Fibroblast of lung (primary cell): ENCODE measurements at places on chromosomes 5 and 9. TPM values are rescaled to one million over a fixed set of nuclear protein-coding genes. Genes with fewer than 3 reads are reported as not detected.

Gene ADGRD2
- total RNA-seq, result not detected in 2 replicates

Gene GDF9
- under 0.01 and 0.17 TPM in 2 replicates for total RNA-seq

Gene ZDHHC21
- total RNA-seq, result 6.4 and 8.6 TPM in 2 replicates

Gene SPINK4
- not detected in 2 replicates for total RNA-seq

Gene HTR4
- total RNA-seq, result not detected in 2 replicates

Gene LRRC19
- not detected in 2 replicates for total RNA-seq

Gene SLC36A3
- total RNA-seq, result not detected in 2 replicates

- no peak overlapping the region for H3K27ac ChIP-seq
- no peak overlapping the region for H3K4me3 ChIP-seq
- no peaks in the 10 kb centered on the region for H3K4me1 ChIP-seq
- H3K27me3 ChIP-seq, result no peaks in the 10 kb centered on the region
- H3K36me3 ChIP-seq, result no peaks in the 10 kb centered on the region
Measured at GRCh38 chr9:99515093-99515492, 293.0 kb downstream of the SEC61B start.

- H3K4me3 ChIP-seq, result no peak overlapping the region
- H3K27me3 ChIP-seq, result no peaks in the 10 kb centered on the region
- H3K36me3 ChIP-seq, result no peaks in the 10 kb centered on the region
- peaks cover 31% of the 10 kb centered on the region for H3K4me1 ChIP-seq
- H3K27ac ChIP-seq, result peak overlapping the region; percentile 47
- peak; percentile 95 for DNase-seq
Measured at GRCh38 chr9:112753725-112754124, 3.2 kb downstream of the SNX30 start.

DNA sequence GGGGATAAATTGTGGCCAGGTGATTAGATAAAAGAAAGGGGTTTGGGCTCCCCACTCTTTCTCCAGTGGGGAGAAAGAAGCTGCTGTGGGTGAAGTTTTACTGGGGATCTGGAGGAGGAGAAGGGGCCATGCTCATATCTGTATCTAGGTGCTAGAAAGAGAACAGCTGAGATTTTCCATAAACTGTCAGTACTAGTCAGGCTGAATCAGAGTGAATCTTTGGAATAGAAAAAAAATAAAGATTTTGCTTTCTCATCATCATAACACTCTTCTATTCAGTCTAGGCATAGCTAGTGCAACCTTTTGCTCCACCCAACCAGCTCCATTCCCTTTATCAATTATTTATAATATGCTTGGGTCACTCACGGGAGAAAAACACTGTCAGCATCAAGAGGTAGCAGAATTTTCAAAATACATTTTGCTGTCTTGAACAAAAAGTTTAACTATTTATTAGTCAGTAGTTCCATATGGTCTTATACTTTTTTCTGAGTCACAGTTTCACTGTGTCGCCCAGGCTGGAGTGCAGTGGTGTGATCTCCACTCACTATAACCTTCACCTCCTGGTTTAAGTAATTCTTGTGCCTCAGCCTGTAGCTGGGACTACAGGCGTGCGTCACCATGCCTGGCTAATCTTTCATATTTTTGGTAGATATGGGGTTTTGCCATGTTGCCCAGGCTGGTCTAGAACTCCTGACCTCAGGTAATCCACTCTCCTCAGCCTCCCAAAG is 21.3 kb upstream of the ERMP1 start:
- H3K4me3 ChIP-seq, result no peak overlapping the region
- H3K27ac ChIP-seq, result no peak overlapping the region
- H3K4me1 ChIP-seq, result no peaks in the 10 kb centered on the region
- DNase-seq, result no peak

DNA sequence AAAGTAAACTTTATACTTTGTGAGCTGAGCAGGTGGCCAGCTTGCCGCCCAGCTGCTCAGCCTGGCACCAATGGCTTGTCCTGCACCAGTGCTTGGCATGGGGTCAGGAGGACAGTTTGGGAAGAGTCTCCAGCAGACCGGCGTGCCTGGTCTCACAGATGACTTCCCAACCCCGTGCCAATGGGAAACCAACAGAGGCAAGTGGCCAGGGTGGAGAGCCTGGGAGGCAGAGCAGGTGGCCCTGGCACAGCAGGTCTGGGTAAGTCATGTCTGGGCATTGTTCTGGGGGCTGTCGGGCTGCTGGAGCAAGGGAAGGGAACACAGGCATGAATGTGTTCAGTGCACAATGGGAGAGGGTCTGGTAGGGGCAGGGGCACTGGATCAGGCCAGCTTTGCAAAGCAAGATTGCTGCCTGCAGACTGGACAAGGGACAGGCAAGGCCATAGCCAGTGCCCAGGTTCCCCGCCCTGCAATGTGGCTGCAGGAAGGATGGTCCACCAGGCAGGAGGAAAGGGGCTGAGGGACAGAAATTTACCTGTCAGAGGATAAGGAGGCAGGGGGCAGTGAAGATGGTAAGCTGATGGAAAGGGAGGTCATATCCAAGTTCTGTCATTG is 76.2 kb upstream of the ALDH1B1 start:
- no peak for DNase-seq
- no peaks in the 10 kb centered on the region for H3K4me1 ChIP-seq
- peaks cover 6% of the 10 kb centered on the region for H3K27me3 ChIP-seq
- H3K27ac ChIP-seq, result no peak overlapping the region

- H3K4me3 ChIP-seq, result no peak overlapping the region
- peaks cover 12% of the 10 kb centered on the region for H3K4me1 ChIP-seq
- H3K36me3 ChIP-seq, result peaks cover 50% of the 10 kb centered on the region
- no peaks in the 10 kb centered on the region for H3K27me3 ChIP-seq
- DNase-seq, result no peak
Measured at GRCh38 chr9:134770972-134771971, 109.3 kb upstream of the FCN2 start.

- no peaks in the 10 kb centered on the region for H3K36me3 ChIP-seq
- no peak overlapping the region for H3K27ac ChIP-seq
- no peaks in the 10 kb centered on the region for H3K4me1 ChIP-seq
- H3K4me3 ChIP-seq, result no peak overlapping the region
Measured at GRCh38 chr9:105195259-105195658, 49.2 kb upstream of the SLC44A1 start.

DNA sequence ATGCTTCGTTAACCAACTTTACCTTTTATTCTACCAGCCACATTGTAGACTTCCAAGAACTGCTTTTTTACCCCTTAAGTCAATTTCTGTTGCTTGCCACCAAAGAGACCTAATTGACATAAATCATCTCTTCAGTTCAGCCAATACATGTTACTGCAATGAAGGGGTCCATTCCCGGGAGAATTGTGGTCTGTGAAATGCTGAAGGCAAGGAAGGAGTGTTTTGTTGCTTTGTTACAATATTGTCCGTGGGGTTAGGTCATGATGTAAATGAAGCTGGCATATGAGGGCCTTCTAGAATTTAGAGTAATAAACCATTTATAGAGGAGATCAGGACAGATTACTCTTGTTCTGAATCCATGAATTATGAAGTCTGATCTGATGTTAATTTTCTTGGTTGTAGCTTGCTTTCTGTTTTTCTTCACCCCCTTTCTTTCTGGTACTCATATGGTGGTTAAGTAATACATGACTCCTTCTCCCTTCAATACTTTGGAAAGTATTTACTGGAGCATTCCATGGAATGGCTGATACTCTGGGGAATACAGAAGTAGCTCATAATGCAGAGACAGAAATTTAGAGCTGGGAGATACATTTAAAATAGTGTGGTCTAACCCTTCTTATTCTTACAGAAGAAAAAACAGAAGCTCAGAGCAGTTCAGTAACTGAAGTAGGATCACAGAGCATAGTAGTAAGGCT is 297.0 kb upstream of the CLINT1 start:
- H3K4me1 ChIP-seq, result peaks cover 4% of the 10 kb centered on the region
- DNase-seq, result no peak
- no peaks in the 10 kb centered on the region for H3K27me3 ChIP-seq
- no peak overlapping the region for H3K27ac ChIP-seq
- no peak overlapping the region for H3K4me3 ChIP-seq

DNA sequence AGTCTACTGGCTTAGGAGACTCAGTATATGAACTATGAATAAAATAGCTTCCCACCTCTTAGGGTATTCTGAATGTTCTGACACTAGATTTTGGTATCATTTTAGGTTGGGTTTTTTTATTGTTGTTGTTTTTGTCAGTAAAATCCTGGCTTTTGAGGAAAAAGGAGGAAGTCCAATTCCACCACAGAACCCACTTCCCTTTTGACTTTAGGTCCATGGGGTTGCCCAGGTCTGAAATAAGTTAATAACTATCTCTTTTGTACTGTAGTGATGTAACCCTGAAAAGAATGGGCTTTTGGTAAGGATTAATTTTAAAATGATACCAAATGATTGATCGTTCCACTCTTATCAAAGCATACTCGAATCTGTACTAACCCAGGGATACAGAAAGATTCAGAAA is 29.1 kb upstream of the IL12B start:
- no peaks in the 10 kb centered on the region for H3K36me3 ChIP-seq
- no peak overlapping the region for H3K27ac ChIP-seq
- H3K4me1 ChIP-seq, result no peaks in the 10 kb centered on the region

DNA sequence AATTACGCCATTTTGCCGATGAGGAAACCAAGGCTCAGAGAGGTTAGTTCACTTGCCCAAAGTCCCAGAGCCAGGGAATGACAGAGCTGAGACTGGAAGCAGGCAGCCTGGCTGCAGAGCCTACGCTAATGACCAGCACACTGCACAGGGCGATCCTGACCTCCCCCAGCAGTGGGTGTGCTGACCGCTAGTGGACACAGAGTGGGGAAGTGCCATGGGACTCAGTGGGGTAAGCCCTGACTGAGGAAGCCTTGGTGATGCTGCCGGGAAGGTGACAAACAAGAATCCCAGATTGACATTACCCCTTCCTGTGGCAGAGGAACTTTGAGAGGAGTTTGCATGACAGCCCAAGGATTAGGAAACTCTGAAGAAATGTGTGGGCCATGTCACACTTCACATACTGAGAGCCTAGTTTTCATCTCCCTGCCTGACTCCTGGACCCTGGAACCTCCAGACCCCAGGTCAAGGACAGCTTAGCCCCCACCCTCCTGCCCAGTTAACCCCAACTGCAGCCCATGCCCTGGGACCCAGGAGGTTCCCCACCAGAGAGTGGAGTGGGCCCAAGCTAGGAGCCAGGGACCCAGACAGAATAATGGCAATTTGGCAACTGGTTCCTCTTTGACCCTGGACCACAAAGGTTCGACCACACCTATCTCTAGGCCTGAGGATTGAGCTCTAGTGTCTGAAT is 19.7 kb upstream of the CSF1R start:
- no peak for DNase-seq
- H3K27ac ChIP-seq, result no peak overlapping the region
- H3K27me3 ChIP-seq, result no peaks in the 10 kb centered on the region
- peaks cover 8% of the 10 kb centered on the region for H3K4me1 ChIP-seq
- H3K36me3 ChIP-seq, result no peaks in the 10 kb centered on the region
- no peak overlapping the region for H3K4me3 ChIP-seq

GRCh38 chr5:138610918-138611677 is 35.9 kb upstream of the HSPA9 start:
- H3K36me3 ChIP-seq, result no peaks in the 10 kb centered on the region
- H3K27me3 ChIP-seq, result peaks cover 4% of the 10 kb centered on the region
- H3K4me3 ChIP-seq, result no peak overlapping the region
- no peak for DNase-seq
- peaks cover 2% of the 10 kb centered on the region for H3K4me1 ChIP-seq
- H3K27ac ChIP-seq, result no peak overlapping the region

DNA sequence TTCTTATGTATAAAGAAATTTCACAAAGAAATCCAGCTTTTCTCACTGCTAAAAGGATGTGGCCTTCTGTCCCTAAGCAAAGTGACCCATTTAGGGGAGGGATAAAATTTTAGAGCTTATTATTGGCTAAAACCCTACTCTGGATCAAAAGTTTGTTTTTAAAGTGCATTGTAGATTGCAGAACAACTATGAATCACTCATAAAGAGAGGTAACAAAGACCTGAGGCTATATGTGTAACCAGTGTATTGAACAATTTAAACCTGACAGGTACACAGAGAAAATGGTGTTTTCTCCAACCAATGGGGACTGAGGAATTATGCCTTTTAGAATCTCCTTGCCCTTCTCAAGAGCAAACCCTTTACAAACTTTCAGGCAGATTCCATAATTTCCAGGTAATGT is 86.6 kb downstream of the MUSK start:
- H3K27me3 ChIP-seq, result no peaks in the 10 kb centered on the region
- no peaks in the 10 kb centered on the region for H3K36me3 ChIP-seq
- no peak for DNase-seq
- H3K4me3 ChIP-seq, result no peak overlapping the region
- H3K4me1 ChIP-seq, result peaks cover 14% of the 10 kb centered on the region
- no peak overlapping the region for H3K27ac ChIP-seq

DNA sequence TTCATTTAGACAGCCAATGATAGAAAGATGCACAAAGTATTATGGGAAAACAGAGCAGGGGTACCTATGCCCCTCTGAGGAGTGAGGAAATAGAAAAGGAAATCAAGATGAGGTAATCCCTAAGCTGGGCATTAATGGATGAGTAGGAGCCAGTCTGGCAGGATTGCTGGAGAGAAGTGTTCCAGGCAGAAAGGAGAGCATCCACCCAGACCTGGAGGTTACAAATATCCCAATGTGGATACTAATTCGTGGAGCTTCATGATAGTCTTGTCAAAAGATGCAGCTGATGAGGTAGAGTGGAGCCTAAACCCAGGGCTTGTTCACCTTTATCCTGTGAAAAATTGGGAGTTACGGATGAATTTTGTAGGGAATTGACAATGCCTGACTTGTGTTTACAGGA is 328.0 kb downstream of the ZNF608 start:
- no peak overlapping the region for H3K27ac ChIP-seq
- no peaks in the 10 kb centered on the region for H3K36me3 ChIP-seq
- H3K4me1 ChIP-seq, result no peaks in the 10 kb centered on the region
- no peak for DNase-seq
- H3K27me3 ChIP-seq, result no peaks in the 10 kb centered on the region

DNA sequence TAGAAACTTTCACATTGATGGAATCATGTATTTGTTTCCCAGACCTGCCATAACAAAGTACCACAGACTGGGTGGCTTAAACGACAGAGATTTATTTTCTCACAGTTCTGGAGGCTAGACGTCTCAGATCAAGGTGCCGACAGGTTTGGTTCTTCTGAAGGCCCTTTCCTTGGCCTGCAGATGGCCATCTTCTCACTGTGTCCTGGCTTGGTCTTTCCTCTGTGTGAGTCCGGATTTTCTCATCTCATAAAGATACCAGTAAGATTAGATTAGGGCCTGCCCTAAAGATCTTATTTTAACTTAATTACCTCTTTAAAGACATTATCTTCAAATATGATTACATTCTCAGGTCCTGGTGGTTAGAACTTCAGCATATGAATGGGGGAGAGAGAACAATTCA is 5.8 kb downstream of the USP20 start:
- no peaks in the 10 kb centered on the region for H3K36me3 ChIP-seq

- no peaks in the 10 kb centered on the region for H3K27me3 ChIP-seq
- H3K36me3 ChIP-seq, result no peaks in the 10 kb centered on the region
- no peak overlapping the region for H3K27ac ChIP-seq
- DNase-seq, result no peak
- no peaks in the 10 kb centered on the region for H3K4me1 ChIP-seq
Measured at GRCh38 chr5:177124486-177124991, 9.0 kb upstream of the NSD1 start.

- no peaks in the 10 kb centered on the region for H3K27me3 ChIP-seq
- H3K4me1 ChIP-seq, result no peaks in the 10 kb centered on the region
- no peak overlapping the region for H3K27ac ChIP-seq
- DNase-seq, result no peak
Measured at GRCh38 chr9:133641396-133641655, 5.2 kb downstream of the DBH start.
